ENCODE measurements at places on chromosomes 12 and 14.

DNA sequence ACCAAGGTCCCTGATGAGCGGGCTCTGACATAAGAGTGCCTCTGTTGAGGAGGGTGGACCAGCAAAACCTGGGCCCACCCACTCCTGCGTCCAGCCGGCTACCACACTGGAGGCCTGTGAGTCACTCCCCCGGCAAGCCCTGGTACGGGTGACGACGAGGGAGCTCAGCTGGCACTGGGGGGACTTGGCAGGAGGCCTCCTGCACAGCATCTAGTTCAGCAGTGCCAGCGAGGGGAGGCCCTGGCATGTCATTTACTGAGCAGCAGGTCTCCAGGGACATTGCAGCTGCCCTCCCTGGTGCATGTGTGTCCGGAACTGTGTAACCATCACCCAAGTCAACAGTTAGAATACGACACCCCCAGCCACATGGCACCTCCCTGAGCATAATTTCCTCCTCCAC is 24.4 kb downstream of the CD9 start:
- DNase-seq = no peak

- DNase-seq = no peak
Measured at GRCh38 chr12:13369474-13370056, 173.0 kb downstream of the EMP1 start.

DNA sequence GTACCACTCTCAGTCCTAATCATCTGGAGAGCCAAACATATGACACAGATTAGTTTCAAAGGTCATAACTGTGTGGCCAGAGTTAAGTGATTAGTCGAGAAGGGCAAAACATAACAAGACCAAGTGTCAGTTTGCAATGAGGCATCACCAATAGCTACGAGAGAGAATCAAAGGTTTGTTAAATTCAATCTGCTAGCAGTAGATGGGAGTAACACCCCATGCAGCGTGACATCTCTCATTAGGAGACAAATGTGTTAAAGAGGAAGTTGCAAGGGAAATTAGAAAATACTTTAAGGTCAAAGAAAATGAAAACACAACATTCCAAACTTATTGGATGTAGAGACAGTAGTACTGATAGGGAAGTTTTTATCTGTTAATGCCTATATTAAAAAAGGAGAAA is 135.7 kb upstream of the SYT10 start:
- no peak for DNase-seq

- DNase-seq = no peak
Measured at GRCh38 chr12:129903956-129904829, at the start of gene TMEM132D. Gene TMEM132D (minus strand): TSS chr12:129904025.

DNA sequence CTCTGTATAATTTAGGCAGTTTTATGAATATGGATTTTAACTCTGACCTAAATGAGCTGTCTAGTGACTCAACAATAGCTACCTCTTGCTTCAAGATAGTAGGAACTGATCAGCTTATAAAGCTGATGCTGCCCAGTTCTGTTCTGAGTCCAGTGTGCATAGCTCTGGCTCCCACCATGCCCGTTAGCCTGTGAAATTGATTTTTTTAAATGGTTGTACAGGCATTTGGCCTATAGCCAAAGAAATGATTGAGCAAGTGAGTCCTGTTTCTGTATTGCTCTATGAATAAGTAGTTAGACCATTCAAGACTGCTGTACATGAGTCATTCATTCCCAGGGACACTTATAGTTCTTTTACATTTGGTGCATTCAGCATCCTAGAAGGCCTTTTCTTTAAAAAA is 36.4 kb downstream of the SAMD4A start:
- DNase-seq = no peak

DNA sequence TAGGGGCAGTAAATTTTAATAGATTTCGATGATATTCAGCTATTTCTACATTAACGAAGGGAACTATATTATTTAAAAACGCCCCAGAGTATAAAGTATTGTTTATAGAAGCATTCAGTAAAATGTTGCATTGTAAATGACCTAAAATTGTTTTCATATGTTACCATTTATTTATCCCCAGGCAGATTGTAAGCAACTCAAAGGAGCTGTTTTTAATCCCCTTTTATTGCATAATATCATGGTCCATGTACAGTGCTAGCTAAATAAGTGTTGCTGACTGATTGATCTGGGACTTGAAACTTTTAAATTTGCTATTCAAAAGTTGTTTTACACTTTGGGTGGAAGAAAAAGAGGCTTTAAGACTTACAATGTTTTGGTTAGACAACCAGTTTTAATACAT is 199.0 kb upstream of the SLC38A2 start:
- no peak for DNase-seq

GRCh38 chr14:29521526-29522137 is 406.0 kb downstream of the PRKD1 start:
- no peak for DNase-seq

- no peak for DNase-seq
Measured at GRCh38 chr12:127147724-127148123, 1119.2 kb upstream of the TMEM132C start.

DNA sequence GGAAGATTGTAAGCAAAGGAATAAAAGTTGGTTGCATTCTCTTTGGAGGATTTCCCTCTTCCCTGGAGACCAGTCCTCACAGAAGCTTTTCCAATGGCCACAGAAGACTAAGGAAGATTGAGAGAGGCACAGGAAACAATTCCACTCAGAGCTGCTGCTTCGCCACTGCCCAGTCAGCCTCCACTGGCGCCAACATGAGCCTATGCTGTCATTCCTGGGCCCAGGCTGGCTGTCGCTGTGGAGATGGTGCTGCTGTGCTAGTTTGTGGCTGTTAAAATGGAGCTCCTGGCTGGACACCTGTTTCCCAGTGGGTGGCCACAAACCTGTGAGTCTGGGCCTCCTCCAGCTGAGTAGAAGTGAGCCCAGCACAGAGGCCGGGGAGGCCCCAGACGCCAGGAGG is 6.6 kb downstream of the P2RX7 start:
- DNase-seq = no peak

DNA sequence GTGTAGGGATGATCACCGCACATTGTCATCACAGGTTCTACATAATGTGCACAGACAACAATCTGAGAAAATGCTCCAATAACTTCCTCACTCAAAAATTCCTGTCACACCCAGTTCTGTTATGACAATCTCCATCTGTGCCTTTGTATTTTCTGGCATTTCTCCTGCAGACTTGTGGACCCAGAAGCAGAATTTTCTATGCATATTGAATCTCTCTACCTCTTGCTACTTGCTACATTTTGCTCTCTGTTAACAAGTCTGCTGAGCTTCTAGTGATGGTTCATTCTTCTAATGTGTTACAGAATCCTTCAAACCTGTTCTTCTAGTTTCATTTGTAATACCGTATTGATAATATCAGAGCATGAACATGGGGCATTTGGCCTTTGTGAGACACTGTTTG is 127.8 kb upstream of the PTPRQ start:
- DNase-seq = no peak

GRCh38 chr14:92037989-92038388 is 1.9 kb downstream of the TRIP11 start:
- DNase-seq = no peak

DNA sequence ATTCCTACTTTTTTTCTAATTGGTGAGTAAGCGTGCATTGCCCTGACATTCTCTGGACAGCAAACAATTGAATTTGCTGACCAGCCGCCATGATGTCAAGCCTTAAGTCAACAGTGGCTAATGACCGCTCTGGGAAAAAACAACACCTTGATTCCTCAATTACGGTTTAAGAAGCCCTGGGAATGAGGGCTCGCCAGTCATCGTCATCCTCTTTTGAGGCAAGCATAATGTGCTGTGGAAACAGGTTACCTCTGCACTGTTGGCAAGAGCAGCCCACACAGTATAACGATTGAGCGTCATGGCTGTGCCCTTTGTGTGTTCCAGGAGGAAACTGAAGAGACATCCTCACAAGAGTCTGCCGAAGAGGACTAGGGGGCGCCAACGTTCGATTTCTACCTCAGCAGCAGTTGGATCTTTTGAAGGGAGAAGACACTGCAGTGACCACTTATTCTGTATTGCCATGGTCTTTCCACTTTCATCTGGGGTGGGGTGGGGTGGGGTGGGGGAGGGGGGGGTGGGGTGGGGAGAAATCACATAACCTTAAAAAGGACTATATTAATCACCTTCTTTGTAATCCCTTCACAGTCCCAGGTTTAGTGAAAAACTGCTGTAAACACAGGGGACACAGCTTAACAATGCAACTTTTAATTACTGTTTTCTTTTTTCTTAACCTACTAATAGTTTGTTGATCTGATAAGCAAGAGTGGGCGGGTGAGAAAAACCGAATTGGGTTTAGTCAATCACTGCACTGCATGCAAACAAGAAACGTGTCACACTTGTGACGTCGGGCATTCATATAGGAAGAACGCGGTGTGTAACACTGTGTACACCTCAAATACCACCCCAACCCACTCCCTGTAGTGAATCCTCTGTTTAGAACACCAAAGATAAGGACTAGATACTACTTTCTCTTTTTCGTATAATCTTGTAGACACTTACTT is 138.9 kb downstream of the HMGA2 start:
- no peak for DNase-seq

GRCh38 chr14:34365309-34365915 is 96.6 kb downstream of the SPTSSA start:
- no peak for DNase-seq

- no peak for DNase-seq
Measured at GRCh38 chr14:84442521-84442920, 1087.4 kb upstream of the FLRT2 start.

DNA sequence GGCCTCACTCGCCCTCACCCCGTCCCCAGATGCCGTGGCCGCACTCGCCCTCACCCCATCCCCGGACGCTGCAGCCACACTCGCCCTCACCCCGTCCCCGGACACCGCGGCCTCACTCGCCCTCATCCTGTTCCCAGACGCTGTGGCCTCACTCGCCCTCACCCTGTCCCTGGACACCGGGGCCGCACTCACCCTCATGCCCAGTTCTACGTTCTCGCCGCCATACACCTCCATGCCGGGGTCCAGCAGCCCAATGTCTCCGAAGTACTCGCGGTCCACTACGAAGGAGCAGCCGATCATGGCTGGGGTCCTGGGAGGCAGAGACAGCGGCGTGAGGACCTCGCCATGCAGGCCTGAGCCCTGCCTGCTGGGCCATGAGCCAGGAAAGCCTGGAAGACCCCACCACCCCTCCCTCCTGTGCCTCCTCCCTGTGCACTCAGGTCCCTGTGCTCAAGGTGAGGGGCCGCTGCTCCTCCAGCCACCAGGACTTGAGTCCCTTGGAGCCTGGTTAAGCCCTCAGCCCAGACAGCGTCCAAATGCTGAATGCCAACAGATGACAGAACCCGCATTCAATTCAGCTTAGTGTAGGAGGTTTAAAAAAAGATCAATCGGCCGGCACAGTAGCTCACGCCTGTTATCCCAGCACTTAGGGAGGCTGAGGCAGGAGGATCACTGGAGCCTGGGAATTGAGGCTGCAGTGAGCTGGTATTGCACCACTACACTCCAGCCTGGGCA is 81.5 kb downstream of the GALNT9 start:
- no peak for DNase-seq

DNA sequence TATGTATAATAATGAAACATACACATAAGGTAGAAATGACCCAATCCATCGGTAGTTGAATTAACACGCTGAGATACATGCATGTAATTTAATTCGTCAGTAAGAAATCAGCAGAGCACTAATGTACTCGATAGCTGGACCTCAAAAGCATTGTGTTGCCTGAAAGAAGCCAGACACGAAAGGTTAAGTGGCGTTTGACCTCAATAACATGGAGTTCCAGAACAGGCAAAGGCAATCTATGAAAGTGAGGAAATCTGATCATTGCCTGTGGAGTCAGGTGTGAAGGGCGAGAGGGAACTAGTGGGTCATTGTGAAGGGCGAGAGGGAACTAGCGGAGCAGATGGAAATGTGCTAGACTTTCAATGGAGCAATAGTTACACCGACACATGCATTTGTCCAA is 970.4 kb upstream of the TMEM132C start:
- DNase-seq = no peak

DNA sequence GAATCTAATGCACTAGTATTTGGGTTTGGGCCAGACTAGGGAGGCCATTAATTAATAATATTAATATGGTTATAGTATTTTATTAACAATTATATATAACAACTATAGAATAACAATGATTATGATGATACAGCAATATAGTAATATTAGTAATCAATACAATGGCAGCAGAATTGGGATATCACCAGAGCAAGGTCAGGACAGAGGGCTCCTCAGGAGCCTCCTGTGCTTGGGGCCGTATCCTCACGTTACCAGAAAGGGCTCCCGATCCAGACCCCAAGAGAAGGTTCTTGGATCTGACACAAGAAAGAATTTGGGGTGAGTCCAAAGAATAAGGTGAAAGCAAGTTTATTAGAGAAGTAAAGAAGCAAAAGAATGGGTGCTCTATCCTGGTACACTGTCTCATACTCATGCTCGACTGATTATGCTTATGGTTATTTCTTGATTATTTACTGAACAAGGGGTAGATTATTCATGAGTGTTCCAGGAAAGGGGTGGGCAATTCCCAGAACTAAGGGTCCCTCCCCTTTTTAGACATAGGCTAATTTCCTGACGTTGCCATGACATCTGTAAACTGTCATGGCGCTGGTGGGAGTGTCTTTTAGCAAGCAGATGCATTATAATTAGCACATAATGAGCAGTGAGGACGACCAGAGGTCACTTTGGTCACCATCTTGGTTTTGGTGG is 61.6 kb downstream of the RIN3 start:
- DNase-seq = no peak

DNA sequence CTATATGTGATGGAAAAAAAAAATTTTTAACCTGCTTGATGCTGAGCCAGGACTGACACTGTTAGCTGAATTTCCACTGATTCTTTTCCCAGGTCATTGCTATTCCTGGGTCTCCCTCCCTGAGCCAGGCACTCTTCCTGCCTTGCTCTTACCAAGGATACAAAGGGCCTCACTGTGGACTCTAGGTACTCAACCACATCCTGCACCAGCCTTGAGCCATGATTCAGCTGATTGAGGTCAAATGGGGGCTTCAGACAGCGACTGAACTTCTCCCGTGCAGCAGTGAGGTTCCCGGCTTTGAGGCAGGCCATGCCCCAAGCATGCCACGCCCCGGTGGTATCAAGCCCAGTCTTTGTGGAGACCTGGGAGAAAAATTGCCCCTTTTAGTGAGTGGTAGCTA is 54.3 kb downstream of the ZFYVE26 start:
- no peak for DNase-seq

GRCh38 chr14:75258803-75259509 is 19.7 kb upstream of the FOS start:
- peak; percentile 96 for DNase-seq

DNA sequence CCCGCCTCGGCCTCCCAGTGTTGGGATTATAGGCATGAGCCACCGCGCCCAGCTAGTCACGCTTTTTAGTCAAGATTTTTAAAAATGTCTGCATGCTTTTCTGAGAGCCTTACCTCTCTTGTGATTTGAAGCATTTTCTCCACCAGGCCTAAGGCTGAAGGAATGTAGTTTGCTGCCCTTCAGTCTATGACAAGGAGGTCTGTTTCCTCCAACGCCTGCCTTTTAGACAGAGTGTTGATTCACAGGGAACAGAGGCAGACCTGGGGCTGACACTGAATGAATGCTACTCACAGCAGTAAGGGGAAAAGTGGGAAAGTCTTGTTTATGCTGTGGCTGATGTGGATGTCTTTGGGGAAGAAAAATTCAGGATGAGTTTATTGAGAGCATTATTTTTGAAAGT is 27.2 kb upstream of the MDM2 start:
- no peak for DNase-seq

GRCh38 chr14:46651526-46652144 is at the start of gene RPL10L:
Gene RPL10L (minus strand): TSS chr14:46651781. CDS start chr14:46651736, 45 bp downstream.
- DNase-seq = no peak

Measured in GM12878 (cell line).